Heart right ventricle (tissue), 16 donors: ENCODE measurements at places on chromosomes 12 and 14. TPM values are rescaled to one million over a fixed set of nuclear protein-coding genes. Genes with fewer than 3 reads are reported as not detected.

GRCh38 chr12:95397571-95397970 lies 76.4 kb upstream of the METAP2 start:
- DNase-seq: no peak

DNA sequence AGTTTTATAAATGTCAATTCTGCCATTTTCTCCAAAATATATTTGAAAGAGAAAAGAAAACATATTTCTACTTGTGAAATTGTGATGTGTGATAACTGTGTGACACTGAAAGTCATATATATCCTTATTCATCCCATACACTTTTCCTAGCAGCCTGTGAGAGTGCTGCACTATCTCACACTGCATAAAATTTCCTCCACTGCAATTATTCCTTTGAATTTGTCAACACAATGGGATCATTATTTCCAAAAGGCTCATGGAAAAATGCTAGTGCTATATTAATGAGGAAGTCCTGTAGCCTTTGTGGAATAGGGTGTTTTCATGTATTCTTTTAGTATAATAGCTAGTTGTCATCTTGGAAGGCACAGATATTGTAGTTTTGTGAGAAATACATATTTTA lies 504.1 kb downstream of the RPL10L start:
- no peak for DNase-seq

Gene TAS2R30
- polyA plus RNA-seq: not detected

Gene TNS2
- polyA plus RNA-seq: 68.1 TPM

Gene SERPINA4
- polyA plus RNA-seq: not detected
